Pancreas (tissue), 10 donors: ENCODE measurements at places on chromosomes 2 and 18. TPM values are rescaled to one million over a fixed set of nuclear protein-coding genes. Genes with fewer than 3 reads are reported as not detected.

GAD1 gene
- 0.35 TPM for total RNA-seq

NFU1 gene
- 16.0 TPM for total RNA-seq

DNAJB2 gene
- total RNA-seq, result 66.7 TPM

LTBP1 gene
- 21.2 TPM for total RNA-seq

RBMS1 gene
- total RNA-seq, result 26.1 TPM

- H3K27me3 ChIP-seq, result no peaks in the 10 kb centered on the region
- no peaks in the 10 kb centered on the region for H3K36me3 ChIP-seq
- H3K4me1 ChIP-seq, result no peaks in the 10 kb centered on the region
- DNase-seq, result no peak
Measured at GRCh38 chr18:72830109-72830508, 37.7 kb downstream of the NETO1 start.
